Spinal cord (tissue), 10 donors: ENCODE measurements at places on chromosomes 16 and 17. TPM values are rescaled to one million over a fixed set of nuclear protein-coding genes. Genes with fewer than 3 reads are reported as not detected.

DNA sequence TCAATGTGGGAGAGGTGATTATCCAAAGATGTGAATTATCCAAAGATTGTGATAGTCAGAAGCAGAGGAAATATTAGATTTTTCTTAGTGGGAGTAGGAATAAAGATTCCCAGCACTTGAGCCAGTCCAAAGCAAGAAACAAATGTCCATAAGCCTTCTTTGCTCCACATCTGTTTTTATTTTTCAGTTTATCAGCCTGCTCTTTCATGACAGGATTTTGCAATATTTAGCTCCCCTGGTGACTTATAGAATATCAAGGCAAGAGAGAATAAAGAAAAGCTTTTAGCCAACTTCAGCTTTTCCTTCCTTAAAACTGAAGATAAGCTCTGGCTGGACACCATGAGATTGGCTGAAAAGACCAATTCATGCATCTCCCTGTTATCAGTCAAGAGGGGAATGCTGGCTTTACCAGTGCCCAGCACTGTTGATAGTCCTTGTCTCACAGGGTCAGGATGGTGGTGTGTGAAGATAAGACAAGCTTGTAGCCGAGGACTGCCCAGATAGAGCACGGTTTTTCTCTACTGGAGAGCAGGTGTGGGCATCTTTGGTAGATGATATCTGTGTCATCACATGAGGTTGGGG lies 706.5 kb downstream of the KCNJ2 start:
- no peak for DNase-seq

GRCh38 chr17:78038748-78039288 lies 80.3 kb downstream of the TNRC6C start:
- DNase-seq: no peak

GRCh38 chr17:43952351-43952723 lies 1.4 kb downstream of the PYY start:
- no peak for DNase-seq

DNA sequence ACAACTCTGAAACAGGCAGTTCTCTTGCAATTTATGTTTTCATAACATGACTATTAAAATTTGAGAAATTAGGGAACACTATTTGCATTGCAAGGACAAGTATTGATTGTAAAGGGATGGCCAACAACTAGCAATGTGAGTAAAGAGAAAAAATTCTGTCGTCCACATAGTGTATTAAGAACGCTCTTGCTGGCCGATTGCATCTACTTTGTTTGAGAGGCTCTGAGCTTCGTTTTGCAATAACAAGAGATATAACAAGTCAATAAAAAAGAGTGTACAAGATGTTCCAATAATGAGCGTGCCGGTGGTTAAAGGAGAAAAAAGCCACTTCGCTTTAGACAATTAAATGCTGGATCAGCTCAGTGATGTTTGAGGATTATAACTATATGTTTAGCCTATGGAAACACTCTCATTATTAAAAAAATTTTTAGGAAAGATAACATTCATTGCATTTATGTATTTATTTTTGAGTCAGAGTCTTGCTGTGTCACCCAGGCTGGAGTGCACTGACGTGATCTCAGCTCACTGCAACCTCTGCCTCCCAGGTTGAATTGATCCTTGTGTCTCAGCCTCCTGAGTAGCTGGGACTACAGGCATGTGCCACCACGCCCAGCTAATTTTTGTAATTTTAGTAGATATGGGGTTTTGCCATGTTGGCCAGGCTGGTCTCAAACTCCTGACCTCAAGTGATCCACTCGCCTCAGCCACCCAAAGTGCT lies 19.2 kb upstream of the TOM1L1 start:
- DNase-seq: no peak

DNA sequence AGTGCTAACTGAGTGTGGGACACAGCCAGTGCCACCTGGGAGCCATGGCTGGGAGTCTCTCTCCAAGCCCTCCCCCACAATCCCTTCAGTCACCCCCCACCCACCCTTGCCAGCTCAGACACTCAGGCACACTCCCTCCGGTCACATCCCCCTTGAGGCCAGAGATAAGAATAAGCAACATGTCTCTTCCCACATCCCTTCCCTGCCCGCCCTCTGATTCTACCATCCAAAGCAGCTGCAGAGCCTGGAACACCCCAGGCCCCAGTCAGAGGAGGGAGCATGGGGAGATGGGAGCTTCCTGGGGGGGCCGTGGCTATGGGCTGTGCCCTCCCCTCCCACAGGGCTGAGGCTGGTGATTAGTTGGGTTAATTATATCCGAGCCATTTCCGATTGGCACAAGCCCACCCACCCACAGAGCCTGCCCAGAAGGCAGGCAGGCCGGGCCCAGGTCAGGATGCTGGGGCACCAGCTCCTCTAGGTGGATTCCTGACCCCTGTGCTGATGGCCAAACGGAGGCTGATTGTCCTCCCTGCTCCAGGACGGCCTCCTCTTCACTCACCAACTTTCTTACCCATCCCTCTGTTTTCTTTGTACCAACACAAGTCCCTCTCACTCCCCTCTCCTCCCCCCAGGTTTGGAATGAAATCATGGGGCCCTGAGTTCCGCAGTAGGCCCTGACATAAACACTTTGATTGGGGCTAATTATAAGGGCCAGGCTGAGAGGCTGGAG lies 28.6 kb upstream of the MEIOC start:
- no peak for DNase-seq

- DNase-seq: no peak
These were observed 3.2 kb downstream of the SLC46A1 start for GRCh38 chr17:28402844-28403243.

DNA sequence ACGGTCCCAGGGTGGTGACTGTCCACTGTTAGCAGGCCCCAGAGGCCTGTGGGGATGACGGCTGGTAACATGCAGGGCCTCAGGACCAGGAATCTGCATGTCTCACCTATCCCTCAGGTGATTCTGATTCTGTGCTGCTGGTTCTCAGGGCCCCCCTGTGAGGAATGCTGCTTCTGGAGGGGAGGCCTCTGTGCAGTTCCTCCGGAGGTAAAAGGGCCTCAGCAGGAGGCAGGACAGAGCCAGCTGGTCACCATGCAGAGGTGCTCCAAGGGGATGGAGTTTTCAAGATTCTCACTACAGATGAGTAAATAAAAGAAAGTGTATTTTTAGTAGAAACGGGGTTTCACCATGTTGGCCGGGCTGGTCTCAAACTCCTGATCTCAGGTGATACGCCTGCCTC lies 33.8 kb downstream of the CLEC16A start:
- no peak for DNase-seq

GRCh38 chr17:69326377-69327059 lies 415 bp downstream of the ABCA5 start:
- DNase-seq: peak; percentile 41

- DNase-seq: no peak
These were observed 4.0 kb downstream of the SUPT6H start for GRCh38 chr17:28665994-28666393.

GRCh38 chr17:45936610-45937009 lies 42.3 kb downstream of the MAPT start:
- no peak for DNase-seq

GRCh38 chr17:75557075-75557851 lies 30.3 kb upstream of the MYO15B start:
- peak; percentile 65 for DNase-seq

TSPAN10 gene
- polyA plus RNA-seq: 1.2 TPM

PKMYT1 gene
- polyA plus RNA-seq: 32.6 TPM

MT4 gene
- not detected for polyA plus RNA-seq

SYCE1L gene
- polyA plus RNA-seq: 27.6 TPM

EVI2B gene
- 4.5 TPM for polyA plus RNA-seq

TMED6 gene
- 2.3 TPM for polyA plus RNA-seq
